ENCODE measurements at places on chromosomes 2 and 18.

GRCh38 chr2:218444692-218445357 is 25.9 kb downstream of the VIL1 start:
- DNase-seq, result no peak

- no peak for DNase-seq
These were observed 230.1 kb upstream of the CCDC150 start for GRCh38 chr2:196409376-196409775.

DNA sequence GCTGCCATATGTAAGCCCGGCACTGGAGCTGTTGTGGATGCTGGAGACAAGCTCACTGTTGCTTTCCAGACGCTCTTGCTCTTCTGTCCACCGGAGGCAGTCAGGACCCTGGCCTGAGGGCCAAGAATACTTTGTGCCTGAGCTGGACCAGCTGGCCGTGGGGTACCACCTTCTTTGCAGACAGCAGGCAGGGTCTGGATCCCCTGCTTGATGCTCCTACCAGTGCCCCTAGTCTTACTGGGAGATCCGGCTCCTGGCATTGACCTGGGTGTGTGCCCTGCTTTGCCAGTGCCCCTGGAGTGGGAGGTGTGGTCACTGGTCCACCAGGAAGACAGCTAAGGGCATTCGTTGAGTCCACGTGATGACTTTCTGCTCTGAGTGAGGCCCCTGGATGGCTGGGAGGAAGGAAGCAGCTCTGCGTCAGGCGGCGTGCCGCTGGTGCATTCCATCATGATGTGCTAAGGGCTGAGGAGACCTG is 59.3 kb downstream of the LRRFIP1 start:
- DNase-seq, result no peak

- no peak for DNase-seq
These were observed 1.3 kb downstream of the KCMF1 start for GRCh38 chr2:84972207-84972783.

GRCh38 chr2:199603721-199604291 is 146.1 kb upstream of the SATB2 start:
- DNase-seq, result no peak
